ENCODE measurements at places on chromosomes 2 and 18.
A peak's percentile ranks its signal among the peaks of the same experiment; 100 is the strongest.

DNA sequence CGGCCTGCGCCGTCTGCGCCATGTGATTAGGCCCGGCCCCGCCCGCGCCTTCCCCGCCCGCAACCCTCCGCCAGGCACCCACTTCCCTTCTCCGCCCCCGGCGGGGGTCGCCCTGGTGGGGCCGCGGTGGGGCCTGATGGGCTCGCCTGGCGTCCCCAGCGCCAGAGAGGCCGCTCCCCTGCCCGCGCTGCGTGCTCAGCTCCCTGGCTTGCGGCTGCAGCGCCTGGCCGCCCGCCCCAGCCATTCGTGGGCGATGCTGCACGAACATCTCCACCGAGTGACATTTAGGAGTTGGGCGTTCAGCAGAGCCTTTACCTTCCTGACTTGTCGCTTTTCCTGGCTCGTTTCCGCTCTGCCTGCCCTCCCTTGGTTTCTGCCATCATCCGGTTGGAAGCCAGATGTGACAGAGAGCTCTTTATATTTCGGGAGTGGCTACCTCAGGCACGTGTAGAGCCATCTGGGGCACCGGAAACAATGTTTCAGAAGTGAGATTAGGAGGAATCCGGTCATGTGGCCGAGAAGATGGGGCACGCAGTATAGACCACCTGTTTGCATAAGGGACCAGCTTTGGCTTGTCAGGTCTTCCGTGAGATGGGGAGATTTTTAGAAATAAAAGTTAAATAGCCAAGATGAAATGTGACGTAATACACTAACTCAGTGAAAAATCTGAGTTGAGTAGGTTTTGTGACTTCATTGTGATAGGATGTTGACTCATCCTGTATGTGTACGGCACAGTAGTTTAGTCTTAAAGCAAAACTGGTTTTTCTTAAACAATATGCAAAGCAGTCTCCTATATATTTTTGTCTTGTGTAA lies 1.2 kb downstream of the GLS start:
- peak; percentile 47 for DNase-seq

DNA sequence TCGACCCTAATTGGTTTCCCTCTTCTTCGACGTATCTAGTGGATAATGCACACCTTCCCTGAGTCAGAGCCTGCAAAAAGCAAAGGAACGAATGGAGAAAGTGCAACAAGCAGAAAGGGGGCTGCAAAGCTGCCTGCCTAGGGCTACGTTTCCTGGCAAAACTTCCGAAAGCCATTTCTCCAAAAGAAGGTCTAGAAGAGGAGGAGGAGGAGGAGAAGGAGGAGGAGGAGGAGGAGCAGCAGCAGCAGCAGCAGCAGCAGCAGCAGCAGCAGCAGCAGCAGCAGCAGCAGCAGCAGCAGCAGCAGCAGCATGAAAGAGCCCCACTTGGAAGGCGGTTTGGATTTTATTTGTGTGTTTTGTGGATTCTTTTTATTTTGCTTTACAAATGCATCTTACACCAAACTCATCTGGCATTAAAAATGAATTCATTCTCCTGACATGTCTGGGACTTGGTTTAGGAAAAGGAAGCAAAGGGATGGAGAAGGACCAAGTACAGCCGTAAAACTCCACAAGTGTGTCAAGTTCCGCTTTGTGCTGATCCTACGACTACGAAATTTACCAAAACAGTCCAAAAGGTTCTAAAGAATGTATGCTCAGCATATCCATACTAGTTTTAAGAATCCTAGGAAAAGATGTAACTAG lies 2.0 kb downstream of the TCF4 start:
- DNase-seq = no peak

GRCh38 chr2:219688560-219689445 lies 61.4 kb downstream of the SLC4A3 start:
- DNase-seq = no peak

DNA sequence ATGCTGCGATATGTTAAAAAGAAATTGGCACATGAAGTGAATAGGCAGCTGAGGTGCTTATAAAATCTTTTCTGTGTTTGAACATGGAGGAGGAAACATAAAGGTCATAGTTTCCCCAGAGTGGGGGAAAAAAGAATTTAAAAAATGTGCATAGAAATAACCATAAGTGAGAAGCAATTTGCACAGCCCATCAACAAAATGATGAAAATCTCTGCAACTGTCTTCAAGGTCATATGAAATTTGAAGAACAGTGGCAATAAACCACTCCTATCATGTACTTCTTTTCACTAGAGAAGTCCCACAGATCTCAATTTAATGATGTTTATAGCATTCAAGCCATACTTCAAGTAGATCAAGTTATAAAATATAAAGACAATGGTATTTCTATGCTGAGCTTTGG lies 46.7 kb upstream of the ZNF804A start:
- no peak for DNase-seq

DNA sequence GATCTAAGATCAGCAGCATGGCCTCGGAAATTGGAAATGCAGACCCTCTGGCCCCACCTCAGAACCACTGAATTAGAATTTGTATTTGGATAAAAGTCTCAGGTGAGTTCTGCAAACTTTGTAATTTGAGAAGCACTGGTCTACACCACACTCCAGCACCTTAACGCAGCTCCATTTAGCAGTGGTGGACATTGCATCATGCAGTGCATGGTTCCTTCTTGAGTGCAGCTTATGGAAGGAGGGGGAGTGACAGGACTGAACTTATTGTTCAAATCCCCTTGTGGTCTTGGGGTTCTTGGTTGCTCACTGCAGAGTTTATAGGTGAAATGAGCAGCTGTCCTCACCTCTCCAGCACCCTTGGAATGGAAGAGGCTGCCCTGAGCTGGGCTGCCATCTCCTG lies 17.4 kb upstream of the STEAP3 start:
- no peak for DNase-seq

DNA sequence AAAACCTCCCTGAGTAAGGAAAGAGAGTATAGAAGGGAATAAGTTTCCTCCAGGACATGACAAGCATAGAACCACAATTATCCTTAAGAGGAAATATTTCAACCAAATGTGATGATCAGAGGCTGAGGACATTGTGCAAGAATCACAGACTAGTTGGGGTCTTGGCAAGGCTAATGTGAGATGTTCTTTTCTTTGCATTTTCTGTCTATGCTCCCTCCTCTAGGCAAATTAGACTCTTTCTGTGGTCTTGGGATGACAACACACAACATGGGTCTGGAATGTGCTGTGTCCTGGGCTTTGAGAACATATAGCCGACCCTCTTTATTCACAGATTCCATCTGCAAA lies 32.0 kb upstream of the IL1RL1 start:
- DNase-seq = no peak

GRCh38 chr18:41955688-41956087 lies 654 bp downstream of the PIK3C3 start:
- DNase-seq = no peak

- no peak for DNase-seq
These were observed 15.3 kb downstream of the STRN start for GRCh38 chr2:36951027-36951518.

GRCh38 chr18:56576826-56577573 lies 61.4 kb downstream of the TXNL1 start:
- DNase-seq = no peak

DNA sequence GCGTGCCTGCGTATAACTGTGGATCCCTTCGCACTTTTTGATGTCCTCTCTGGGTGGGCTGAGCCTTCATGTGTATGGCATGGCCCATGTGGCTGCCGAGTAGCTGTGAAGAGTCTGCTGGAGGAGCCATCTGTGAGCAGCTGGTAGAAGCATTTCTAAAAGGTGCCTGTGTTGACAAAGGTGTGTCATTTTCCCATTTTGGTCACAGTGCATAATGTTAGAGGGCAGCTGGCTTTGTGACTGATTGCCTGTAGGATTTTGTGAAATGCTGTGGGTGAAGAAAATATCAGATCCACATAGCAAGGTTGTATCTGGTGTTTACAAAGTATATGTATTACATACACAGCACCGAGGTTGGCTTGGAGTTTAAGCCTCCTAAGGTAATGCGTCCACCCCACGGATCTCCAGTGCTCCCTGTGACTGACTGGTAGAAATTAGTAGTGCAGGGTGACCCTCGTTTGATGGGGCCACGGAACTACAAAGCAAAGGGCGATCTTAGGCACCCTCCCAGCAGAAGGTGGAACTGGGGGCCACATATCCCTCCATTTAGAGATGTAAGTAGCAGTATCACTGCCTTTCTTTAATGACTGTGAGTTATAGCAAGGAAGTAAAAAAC lies 16.5 kb downstream of the GATA6 start:
- no peak for DNase-seq

DNA sequence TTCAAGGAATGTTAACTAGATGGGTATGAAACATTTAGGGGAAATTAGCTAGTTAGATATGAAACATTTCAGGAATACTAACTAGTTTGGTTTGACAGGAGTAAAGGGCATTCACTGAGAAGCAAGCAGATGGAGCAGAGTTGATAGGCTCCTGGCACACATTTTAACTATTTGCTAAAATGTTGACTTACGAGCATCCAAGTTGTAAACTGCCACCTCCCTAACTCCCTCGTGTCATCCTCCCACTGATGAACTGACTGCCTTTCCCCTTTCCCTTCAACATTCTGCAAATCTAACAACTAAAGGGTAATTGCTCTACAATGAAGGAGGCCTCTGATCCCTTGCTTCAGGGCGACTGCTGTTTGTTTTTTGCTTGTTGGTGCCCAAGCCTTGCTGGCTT lies 580.4 kb upstream of the FAM98A start:
- no peak for DNase-seq

GRCh38 chr18:55289775-55290174 lies 298.2 kb downstream of the TCF4 start:
- no peak for DNase-seq

- no peak for DNase-seq
These were observed 58.9 kb upstream of the KCNG2 start for GRCh38 chr18:79738581-79739439.

DNA sequence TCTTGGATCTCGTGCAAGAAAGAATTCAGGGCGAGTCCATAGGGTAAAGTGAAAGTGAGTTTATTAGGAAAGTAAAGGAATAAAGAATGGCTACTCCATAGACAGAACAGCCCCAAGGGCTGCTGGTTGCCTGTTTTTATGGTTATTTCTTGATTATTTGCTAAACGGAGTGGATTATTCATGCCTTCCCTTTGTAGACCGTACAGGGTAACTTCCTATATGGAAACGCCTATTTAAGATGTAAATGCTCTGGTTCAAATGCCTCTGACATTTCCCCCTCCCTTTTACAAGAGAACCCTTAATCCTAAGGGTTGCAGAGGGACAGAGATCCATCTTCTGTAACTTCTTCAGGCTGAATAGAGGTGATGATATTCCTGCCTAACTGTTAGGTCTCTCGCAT lies 25.7 kb downstream of the RBFA start:
- DNase-seq = no peak

DNA sequence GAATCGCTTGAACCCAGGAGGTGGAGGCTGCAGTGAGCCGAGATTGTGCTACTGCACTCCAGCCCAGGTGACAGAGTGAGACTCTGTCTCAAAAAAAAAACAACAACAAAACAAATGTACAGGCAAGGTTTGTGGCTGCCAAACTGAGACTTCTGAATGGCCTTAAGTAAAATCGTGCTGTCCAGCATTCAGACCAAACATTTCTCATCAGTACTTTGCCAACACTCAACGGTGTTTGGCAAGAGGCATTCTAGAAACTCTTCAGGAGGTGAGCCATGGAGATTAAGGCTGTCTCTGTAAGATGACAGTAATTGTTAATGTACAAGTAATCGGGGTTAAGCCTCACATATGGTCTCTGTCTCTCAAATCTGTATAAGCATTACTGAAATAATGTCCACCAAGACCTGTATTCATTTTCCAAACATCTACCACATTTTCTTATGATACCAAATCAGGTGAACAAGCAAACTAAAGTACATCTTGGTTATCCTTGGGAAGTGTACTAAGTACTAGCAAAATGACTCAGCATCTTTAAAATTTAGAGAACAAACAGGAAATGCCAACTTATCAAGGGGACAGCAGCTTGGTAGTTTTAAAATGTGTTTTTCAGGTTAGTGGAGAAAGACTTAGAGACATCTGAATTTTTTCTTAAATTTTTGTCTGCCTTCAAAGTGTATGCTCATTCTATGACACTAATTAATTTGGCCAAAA lies 29.3 kb downstream of the SERPINE2 start:
- DNase-seq = no peak

GRCh38 chr2:188494906-188495305 lies 203.2 kb downstream of the GULP1 start:
- DNase-seq = no peak

DNA sequence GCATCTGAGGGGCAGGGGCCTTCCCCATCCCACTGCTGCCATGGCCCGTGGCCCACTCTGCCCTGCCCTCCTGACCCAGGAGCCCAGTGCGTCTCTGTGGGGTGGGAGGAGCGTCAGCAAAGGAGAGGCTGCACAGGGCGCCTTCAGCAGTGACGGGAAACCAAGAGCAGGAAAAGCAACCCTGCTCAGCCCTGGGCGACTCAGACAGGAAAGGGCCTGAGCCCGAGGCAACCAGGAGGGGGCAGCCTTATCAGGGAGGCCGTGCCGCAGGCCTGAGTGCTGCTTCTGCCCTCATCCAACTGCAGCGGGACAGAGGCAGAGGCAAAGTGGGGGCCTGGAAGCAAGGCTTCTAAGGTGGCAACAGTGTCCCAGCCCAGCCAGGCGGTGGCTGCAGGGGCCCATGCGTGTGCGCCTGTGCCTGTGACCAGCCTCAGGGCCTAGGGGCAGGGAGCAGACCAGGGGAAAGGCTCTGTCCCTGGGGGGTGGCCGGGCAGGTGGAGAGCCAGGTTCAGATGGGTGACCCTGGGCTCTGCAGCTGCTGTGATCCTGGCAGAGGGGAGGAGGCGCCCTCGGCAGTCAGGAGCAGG lies 23.3 kb upstream of the ALPI start:
- no peak for DNase-seq

DNA sequence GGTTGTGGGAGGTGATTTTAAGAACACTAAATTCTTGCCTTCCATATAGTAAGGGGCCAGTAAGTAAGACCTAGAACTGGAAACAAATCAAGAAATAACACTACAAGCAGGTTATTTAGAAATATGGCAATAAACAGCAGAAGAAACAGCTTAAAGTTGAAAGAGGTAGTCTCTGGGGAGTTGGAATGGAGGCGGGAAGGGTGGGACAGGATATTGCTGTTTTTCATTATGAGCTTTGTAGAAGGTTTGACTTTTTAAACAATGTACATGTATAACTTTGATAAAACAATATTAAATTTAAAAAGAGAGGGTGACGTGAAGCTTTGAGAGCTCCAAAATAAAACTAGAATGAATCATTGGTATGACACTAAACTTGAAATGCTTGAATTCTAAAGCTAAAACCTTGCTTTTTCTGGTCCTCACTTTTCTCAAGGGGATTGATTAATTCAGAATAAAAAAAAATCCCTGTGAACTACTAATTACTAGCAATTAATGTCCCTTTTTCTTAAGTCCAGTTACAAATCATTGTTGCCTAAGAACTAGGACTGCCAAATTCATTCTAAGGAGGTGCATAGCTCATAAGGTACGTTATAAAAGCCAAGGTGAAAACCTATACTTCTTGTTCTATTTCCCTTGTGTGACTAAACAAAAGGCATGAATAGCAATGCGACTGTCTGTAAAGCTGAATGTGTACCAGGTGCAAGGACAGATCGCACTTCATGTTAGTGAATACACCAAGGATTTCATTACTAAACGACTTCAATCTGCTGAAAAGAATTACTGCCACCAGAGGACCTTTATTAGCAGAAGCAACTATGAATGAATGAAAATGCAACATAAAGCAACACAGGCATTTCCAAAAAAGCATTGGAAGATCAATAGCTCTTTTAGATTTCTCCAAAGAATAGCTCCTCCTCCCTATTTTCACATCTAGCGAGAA lies 177.5 kb downstream of the RBM43 start:
- no peak for DNase-seq

Measured in activated CD4-positive, alpha-beta T cell treated with anti-CD3 and anti-CD28 coated beads for 24 hours (primary cell).